ENCODE measurements at places on chromosomes 16 and 17. TPM values are rescaled to one million over a fixed set of nuclear protein-coding genes. Genes with fewer than 3 reads are reported as not detected.

The KRTAP17-1 gene
- total RNA-seq: not detected

The BRCA1 gene
- 61.4 TPM for total RNA-seq

The SBK1 gene
- 15.9 TPM for total RNA-seq

The YPEL2 gene
- 25.3 TPM for total RNA-seq

The GNG13 gene
- not detected for total RNA-seq

The RND2 gene
- not detected for total RNA-seq

The SLC12A3 gene
- total RNA-seq: not detected

The C1QL1 gene
- total RNA-seq: not detected

The WFIKKN1 gene
- 0.60 TPM for total RNA-seq

The ZBTB4 gene
- 56.0 TPM for total RNA-seq

The CD300LB gene
- total RNA-seq: not detected

The MAP2K4 gene
- total RNA-seq: 47.1 TPM

The TNP2 gene
- not detected for total RNA-seq

The ELMO3 gene
- total RNA-seq: 7.6 TPM

The NIP7 gene
- 39.5 TPM for total RNA-seq

The TBC1D3 gene
- not detected for total RNA-seq

The ORMDL3 gene
- 149 TPM for total RNA-seq

The AMFR gene
- 55.5 TPM for total RNA-seq

The ETV4 gene
- total RNA-seq: 1.6 TPM

The SMIM5 gene
- total RNA-seq: 0.42 TPM

The TEKT5 gene
- not detected for total RNA-seq

The SPN gene
- 255 TPM for total RNA-seq

The IL17C gene
- not detected for total RNA-seq

The ATP1B2 gene
- 0.42 TPM for total RNA-seq

The SLC6A2 gene
- not detected for total RNA-seq

The ACAP1 gene
- 710 TPM for total RNA-seq

The CCL15 gene
- total RNA-seq: not detected

The KRT20 gene
- total RNA-seq: not detected

The MFSD6L gene
- 0.94 TPM for total RNA-seq

The ITGAX gene
- 26.7 TPM for total RNA-seq

The TNS4 gene
- total RNA-seq: 9.7 TPM

The ABCC12 gene
- total RNA-seq: not detected

The KRT15 gene
- total RNA-seq: not detected

The KRT34 gene
- total RNA-seq: not detected

The SLC38A10 gene
- total RNA-seq: 71.3 TPM

The COPZ2 gene
- total RNA-seq: 6.1 TPM

The SDR42E1 gene
- 12.5 TPM for total RNA-seq

The TEX14 gene
- total RNA-seq: 0.30 TPM

The PTX4 gene
- not detected for total RNA-seq

The GAS2L2 gene
- not detected for total RNA-seq

The NPTX1 gene
- total RNA-seq: 2.5 TPM

The ST6GALNAC2 gene
- 3.9 TPM for total RNA-seq

The IGF2BP1 gene
- total RNA-seq: not detected

The SLC38A8 gene
- not detected for total RNA-seq

The GGA2 gene
- total RNA-seq: 137 TPM
